ENCODE measurements at places on chromosomes 7 and 10.

DNA sequence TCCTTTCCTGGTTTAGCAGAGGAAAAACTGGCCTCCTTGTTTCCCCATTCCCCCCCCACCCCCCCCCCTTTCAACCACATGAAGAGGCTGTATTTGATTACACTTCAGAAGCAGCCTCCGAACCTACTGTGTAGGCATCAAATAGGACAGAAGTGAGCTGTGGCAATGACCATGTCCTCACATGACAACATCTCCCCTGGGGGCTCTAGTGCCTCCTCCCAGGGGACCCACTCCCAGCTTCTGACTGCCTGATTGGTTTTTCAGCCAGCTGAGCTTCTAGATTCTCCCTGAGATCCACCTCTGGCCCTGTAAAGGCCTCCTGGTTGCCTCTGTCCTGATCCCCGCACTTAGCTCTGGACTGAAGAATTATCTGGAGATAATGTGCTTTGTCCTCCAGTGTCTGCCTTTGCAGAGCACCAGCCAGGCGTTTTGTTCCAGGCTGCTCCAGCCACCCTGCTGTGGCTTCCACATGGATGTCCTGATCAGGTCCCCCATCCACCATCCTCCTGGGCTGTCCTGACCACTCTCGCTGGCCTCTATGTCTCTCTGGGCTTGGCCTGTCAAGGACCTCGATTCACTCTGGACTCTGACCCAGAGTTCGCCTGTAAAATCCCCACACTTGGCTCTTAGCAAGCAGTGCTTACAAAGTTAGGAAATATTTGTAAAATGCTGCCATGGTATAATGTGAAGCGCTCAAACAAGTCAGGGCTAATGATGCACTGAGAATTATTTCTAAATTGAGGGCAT lies 42.4 kb upstream of the TOMM7 start:
- no peak for DNase-seq

GRCh38 chr10:9733766-9734165 lies 1283.9 kb upstream of the CELF2 start:
- no peak for DNase-seq

DNA sequence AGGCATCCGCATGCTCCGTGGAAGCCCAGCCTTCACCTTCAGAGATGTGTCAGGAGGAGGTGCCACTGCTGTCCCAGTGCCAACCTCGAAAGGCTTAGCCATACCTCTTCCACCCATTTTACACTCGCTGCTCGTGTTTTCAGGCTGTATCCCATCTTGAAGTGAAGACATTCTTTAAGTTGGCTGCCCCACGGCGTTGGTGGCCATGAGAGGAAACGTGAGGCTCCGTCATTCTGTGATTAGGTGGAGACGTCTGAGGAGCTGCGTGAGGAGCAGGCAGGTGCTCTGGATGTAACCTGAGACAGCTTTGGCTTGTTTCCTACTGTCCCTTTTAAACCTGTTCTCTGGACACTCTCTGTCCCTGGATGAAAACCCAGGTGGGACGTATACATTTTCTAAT lies 159.9 kb upstream of the RNF32 start:
- no peak for DNase-seq

- DNase-seq: no peak
Observed at GRCh38 chr7:16295558-16295957, 125.8 kb downstream of the CRPPA start.

DNA sequence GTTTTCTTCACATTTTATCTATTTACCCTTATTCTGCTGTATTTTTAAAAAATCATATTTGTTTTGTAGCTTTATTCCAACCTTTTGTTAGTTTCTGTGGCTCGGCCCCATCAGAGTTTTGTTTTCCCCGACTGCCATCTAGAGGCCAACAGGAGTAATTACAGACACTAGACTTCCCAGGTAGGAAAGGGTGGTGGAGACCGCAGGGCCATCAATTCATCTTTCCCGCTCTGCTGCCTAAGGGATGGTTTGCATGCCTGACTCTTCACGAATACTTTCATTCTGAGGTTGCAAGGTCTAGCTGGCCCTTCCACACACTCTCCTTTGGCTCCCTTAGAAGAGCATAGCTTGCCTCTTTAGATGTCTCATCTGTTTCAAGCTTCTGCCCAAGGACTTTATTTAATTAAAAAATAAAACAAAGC lies 38.3 kb downstream of the LYZL2 start:
- DNase-seq: no peak

DNA sequence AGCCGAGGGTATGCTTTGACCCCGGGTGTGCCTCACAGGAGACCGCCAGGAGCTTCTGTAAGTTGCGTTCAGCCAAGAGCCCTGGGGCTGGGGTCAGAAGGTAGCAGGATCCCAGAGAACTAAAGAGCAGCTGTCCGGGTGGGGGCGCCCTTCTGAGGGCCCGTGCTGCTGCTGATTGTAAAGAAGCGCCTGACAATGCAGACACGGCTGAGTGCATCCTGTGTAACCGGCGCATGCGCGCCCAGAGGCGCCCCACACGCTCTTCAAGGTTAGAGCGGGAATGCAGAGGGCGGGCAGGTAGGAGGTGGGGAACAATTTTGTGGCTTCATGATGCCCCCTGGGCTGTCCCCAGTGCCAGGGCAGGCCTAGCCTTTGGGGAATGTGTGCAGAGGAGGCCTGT lies 210.2 kb upstream of the CTBP2 start:
- no peak for DNase-seq

- peak; percentile 2 for DNase-seq
Observed at GRCh38 chr7:75776295-75776971, 4.4 kb upstream of the CCL26 start.

- DNase-seq: no peak
Observed at GRCh38 chr10:129031844-129032150, 435.2 kb upstream of the MGMT start.

DNA sequence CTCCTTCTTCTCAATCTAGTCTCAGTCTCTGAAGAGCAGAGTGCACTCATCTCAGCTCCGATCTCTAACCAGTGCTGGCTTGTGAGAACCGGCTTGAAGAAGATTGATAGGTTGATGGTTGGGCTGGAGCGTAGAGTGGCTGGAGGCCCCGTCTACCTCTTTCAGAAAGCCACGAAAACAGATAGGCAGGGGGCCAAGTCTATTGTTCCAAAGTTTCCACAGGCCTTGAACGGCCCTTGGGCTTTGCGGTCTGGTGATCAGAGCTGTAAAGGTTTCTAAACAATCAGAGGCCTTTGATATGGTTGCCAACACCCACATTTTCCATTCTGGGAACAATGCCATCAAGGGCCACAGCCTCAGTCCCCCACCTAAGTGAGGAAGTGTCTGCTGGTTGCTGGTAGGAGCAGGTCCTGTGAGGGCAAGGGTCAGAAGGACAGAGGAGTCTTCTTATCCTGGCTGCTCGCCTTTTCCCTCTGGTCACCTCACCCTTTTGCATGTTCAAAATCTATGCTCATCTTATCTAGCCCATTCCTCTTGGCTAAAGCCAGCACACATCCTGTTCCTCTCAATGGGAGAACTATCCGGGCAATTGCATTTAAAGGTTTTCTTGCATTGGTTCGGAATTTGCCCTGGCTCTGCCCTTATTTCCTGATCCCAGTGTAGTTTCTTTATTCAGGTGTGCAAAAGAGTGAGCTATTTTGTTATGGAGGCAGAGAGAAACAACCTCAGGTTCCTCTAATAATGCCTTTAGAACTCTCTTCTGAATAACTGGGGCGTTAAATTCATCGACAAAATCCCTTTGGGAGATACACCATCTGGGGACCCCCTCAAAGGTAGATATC lies 70.3 kb upstream of the KMT2E start:
- DNase-seq: no peak

- DNase-seq: no peak
Observed at GRCh38 chr7:108421720-108422331, 34.4 kb downstream of the NRCAM start.

- DNase-seq: no peak
Observed at GRCh38 chr7:137441451-137441850, 97.9 kb upstream of the PTN start.

GRCh38 chr7:148852272-148852671 lies 31.8 kb downstream of the EZH2 start:
- no peak for DNase-seq

GRCh38 chr7:82975811-82976468 lies 186.7 kb downstream of the PCLO start:
- DNase-seq: no peak

DNA sequence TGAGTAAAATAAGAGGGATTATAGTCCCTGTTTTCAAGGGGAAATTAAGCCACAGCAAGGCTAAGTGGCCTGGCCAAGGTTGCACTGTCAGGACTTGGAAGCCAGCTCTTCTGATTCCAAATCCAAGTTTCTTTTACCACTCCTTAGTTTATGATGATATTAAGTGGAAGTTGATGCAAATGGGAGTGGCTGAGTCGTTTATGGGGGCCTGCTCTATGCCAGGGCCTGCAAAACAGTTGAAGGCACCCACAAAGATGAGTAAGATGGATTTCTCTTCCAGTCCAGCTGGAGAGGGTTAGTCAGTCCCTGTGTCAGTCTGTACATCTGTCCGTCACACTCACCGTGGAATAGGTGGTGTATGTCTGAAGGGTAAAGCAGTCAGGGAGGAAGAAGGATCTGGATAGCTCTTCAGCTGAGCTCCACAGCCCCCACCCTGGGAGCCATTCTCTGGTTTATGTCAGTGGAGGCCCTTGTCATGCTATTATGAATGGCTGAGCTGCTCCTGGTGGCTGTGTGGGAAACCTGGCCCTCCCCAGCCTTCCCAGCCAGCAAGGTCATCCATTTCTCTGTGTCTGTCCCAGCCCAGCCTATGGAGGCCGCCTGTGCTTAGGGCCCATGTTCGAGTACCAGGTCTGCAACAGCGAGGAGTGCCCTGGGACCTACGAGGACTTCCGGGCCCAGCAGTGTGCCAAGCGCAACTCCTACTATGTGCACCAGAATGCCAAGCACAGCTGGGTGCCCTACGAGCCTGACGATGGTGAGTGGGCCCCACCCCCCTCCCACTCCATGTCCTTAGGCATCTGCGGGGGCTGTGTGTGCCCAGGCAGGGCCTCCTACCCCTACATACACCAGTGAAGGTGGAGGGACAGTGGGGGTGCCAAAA lies 44.5 kb downstream of the TBATA start:
- DNase-seq: no peak

GRCh38 chr7:16803881-16804673 lies 722 bp downstream of the AGR2 start:
- no peak for DNase-seq

- no peak for DNase-seq
Observed at GRCh38 chr10:116038259-116038658, 234.7 kb downstream of the GFRA1 start.

GRCh38 chr7:154546946-154547587 lies 455.9 kb downstream of the PAXIP1 start:
- DNase-seq: no peak

DNA sequence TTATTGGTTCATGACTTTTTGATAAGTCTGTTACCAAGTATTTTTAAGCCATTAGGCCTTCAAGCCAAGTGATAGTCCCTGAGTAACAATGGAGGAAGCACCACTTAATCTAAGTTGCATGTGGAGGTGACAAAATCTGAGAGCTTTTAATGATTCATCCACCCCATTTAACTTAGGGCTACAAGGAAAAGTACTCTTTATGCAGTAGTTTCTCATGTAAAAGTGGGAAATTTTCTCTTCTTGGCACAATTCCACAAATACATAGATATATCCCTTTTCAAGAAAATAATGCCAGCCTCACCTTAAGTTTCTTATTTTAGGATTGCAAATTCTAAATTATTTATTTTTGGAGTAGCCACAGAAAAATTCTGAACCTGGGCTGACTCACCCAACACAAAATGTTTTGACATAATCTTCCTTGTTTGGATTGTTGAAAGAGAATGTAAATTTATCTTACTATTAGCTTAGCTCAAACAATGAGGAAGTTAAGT lies 85.7 kb downstream of the SUGCT start:
- DNase-seq: no peak

DNA sequence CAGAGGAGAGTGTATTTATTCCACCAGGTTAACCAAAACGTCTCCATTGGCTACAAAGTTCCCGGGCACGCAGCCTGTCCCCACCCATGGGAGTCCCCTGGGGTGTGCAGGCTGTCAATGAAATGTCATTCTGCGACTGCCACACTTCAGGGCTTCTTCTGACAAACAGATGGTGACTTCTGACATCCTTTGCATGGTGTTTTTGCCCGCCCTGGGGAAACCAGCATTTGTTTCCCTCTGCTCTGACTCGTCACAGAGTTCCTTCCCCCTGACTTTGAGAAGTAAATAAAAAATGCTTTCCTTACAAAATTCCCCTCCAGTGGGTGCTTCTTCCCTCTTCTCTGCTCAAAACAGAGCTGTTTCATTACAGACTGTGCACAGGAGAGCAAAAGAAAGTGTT lies 38.2 kb downstream of the TNS3 start:
- no peak for DNase-seq

GRCh38 chr7:28979776-28980175 lies 21.6 kb upstream of the TRIL start:
- DNase-seq: no peak

DNA sequence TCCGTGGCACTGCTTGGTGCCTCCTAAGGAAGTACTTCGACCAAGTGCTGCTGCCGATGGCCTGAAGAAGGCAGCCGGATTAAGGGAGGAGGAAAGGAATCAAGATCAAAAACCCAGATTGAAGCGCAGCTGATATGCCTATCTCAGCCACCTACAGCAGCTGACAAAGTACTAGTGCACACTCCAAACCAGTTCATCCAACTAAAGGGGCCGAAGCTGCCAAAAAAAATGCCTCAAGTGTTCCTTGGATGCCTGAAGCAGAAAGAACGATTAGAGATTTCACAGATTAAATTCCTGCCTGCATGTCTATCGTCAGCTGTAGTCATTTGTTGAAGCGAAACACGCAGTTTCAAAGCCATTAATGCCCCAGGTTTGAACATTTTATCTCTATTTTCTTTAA lies 65.7 kb downstream of the TNRC18 start:
- DNase-seq: no peak

DNA sequence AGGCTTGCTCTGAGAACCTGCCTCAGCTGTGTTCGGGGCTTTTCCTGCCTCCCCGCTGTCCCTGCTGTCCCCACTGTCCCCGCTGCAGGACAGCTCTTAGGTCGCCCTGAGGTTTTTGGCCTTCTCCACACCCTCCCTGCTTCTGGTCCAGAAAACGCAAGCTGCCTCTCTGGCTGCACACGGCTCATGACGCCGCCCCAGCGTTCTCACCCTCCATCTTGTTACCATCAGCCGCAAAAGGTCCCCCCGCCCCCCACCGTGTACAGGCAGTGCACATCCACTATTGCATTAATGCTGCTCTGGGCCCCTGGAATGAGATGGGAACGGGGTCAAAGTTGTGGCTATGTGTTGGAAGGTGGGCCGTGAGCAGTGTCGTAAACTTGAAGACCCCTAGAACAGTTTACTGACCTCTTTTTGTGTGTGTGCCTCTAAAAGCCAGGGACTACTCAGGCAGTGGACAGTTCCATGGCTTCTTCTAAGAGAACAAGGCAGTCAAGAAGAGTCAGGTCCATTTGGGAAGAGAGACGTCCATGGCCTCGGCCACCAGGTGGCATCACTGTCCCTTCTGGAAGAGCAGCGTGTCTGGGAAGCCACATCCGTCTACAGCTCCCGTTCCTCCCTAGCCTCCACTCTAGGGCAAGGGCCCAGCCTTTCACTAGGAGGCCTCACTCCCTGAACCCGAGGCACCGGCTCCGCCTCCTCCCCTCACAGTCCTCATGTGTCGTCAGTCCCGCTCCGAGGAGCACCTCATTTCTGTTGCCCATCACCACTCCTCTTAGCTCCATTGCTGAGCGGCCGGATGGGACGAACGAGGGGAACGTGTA lies 38.5 kb upstream of the MKRN1 start:
- DNase-seq: no peak
